Glutamatergic neuron (in vitro differentiated cells): ENCODE measurements at places on chromosomes 2 and 18. TPM values are rescaled to one million over a fixed set of nuclear protein-coding genes. Genes with fewer than 3 reads are reported as not detected.
A peak's percentile ranks its signal among the peaks of the same experiment; 100 is the strongest.

- H3K36me3 ChIP-seq = peaks cover 9% of the 10 kb centered on the region
- peak overlapping the region; percentile 1 for H3K27ac ChIP-seq
- H3K4me1 ChIP-seq = peaks cover 35% of the 10 kb centered on the region
- no peak for DNase-seq
- no peak overlapping the region for H3K4me3 ChIP-seq
These were observed 340.3 kb downstream of the CYRIA start for GRCh38 chr2:16325016-16325975.

GRCh38 chr18:32937597-32937996 is 164.8 kb upstream of the KLHL14 start:
- H3K36me3 ChIP-seq = no peaks in the 10 kb centered on the region
- H3K4me3 ChIP-seq = no peak overlapping the region
- no peaks in the 10 kb centered on the region for H3K27me3 ChIP-seq
- no peak for DNase-seq

DNA sequence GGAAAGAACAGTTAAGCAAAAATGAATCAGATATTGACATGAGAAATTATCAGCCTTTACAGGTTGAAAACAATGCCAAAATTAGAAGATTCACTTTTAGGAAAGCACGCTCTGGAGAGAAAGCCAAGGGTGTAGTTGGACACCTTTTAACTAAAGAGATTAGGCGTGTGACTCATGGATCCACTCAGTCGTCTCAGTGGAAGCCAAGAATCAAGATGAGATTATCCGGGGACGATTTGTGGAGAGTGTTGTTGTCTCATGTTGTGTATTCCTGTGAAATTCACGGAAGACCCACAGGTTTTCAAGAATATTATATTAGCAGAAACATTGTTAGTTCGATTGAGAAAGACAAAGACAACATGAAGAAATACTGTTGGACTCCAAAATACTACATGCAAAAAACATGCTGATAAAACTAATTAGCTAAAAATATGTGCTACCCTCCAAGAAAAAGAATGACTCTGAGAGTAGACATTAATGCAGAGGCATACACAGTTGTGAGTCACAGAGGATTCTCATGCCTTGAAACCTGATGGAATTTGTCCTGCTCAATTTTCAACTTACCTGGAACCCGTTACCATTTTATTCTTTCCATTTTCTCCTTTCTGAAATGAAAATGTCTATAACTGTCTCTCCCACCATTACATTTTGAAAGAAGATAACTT is 192.1 kb upstream of the RND3 start:
- no peak for DNase-seq
- no peaks in the 10 kb centered on the region for H3K27me3 ChIP-seq
- H3K36me3 ChIP-seq = no peaks in the 10 kb centered on the region
- no peaks in the 10 kb centered on the region for H3K4me1 ChIP-seq
- H3K27ac ChIP-seq = no peak overlapping the region

GRCh38 chr2:190583507-190584337 is 49.2 kb upstream of the NEMP2 start:
- no peak for DNase-seq
- no peaks in the 10 kb centered on the region for H3K4me1 ChIP-seq
- no peak overlapping the region for H3K4me3 ChIP-seq
- no peak overlapping the region for H3K27ac ChIP-seq
- H3K27me3 ChIP-seq = no peaks in the 10 kb centered on the region

Gene ME2
- total RNA-seq = 41.9 TPM

- no peak overlapping the region for H3K27ac ChIP-seq
- peaks cover 3% of the 10 kb centered on the region for H3K4me1 ChIP-seq
- no peaks in the 10 kb centered on the region for H3K36me3 ChIP-seq
- no peaks in the 10 kb centered on the region for H3K27me3 ChIP-seq
These were observed 399.0 kb upstream of the ID2 start for GRCh38 chr2:8282858-8283252.

Gene TUBB8B
- not detected for total RNA-seq

- H3K4me1 ChIP-seq = peaks cover 10% of the 10 kb centered on the region
- H3K4me3 ChIP-seq = no peak overlapping the region
- DNase-seq = no peak
- H3K36me3 ChIP-seq = no peaks in the 10 kb centered on the region
- no peak overlapping the region for H3K27ac ChIP-seq
These were observed 343.9 kb upstream of the ACVR2A start for GRCh38 chr2:147500819-147501395.

- no peak overlapping the region for H3K27ac ChIP-seq
- no peak for DNase-seq
- peaks cover 2% of the 10 kb centered on the region for H3K27me3 ChIP-seq
- no peaks in the 10 kb centered on the region for H3K36me3 ChIP-seq
- no peak overlapping the region for H3K4me3 ChIP-seq
- H3K4me1 ChIP-seq = no peaks in the 10 kb centered on the region
These were observed 381.2 kb downstream of the LPIN1 start for GRCh38 chr2:12127638-12128037.

- H3K27me3 ChIP-seq = no peaks in the 10 kb centered on the region
- H3K27ac ChIP-seq = no peak overlapping the region
- no peaks in the 10 kb centered on the region for H3K4me1 ChIP-seq
- no peak overlapping the region for H3K4me3 ChIP-seq
- no peak for DNase-seq
These were observed 184.7 kb downstream of the SPP2 start for GRCh38 chr2:234235191-234235590.

GRCh38 chr2:77443076-77443475 is 79.1 kb downstream of the LRRTM4 start:
- H3K27ac ChIP-seq = no peak overlapping the region
- no peaks in the 10 kb centered on the region for H3K27me3 ChIP-seq
- no peaks in the 10 kb centered on the region for H3K36me3 ChIP-seq
- H3K4me1 ChIP-seq = no peaks in the 10 kb centered on the region
- DNase-seq = no peak

Gene LYG2
- not detected for total RNA-seq

Gene CXCR1
- not detected for total RNA-seq

GRCh38 chr2:179939259-179939658 is 67.8 kb downstream of the CWC22 start:
- DNase-seq = no peak
- H3K4me1 ChIP-seq = peaks cover 4% of the 10 kb centered on the region
- H3K4me3 ChIP-seq = no peak overlapping the region
- peaks cover 3% of the 10 kb centered on the region for H3K27me3 ChIP-seq
- H3K36me3 ChIP-seq = no peaks in the 10 kb centered on the region
- no peak overlapping the region for H3K27ac ChIP-seq

- no peak for DNase-seq
- H3K4me3 ChIP-seq = no peak overlapping the region
- peaks cover 3% of the 10 kb centered on the region for H3K27me3 ChIP-seq
- H3K4me1 ChIP-seq = peaks cover 44% of the 10 kb centered on the region
- no peak overlapping the region for H3K27ac ChIP-seq
- H3K36me3 ChIP-seq = no peaks in the 10 kb centered on the region
These were observed 252.5 kb upstream of the SIX2 start for GRCh38 chr2:45261746-45262145.

Gene CXXC1
- total RNA-seq = 66.3 TPM

Gene QPCT
- 7.4 TPM for total RNA-seq

- peaks cover 8% of the 10 kb centered on the region for H3K36me3 ChIP-seq
- H3K27me3 ChIP-seq = peaks cover 7% of the 10 kb centered on the region
- H3K4me3 ChIP-seq = no peak overlapping the region
These were observed 35.0 kb downstream of the RHOB start for GRCh38 chr2:20481798-20482405.

- no peaks in the 10 kb centered on the region for H3K36me3 ChIP-seq
- no peak overlapping the region for H3K4me3 ChIP-seq
- no peaks in the 10 kb centered on the region for H3K27me3 ChIP-seq
- DNase-seq = no peak
- H3K4me1 ChIP-seq = peaks cover 14% of the 10 kb centered on the region
- H3K27ac ChIP-seq = no peak overlapping the region
These were observed 320.4 kb downstream of the DLGAP1 start for GRCh38 chr18:4134700-4135099.

Gene CHRNG
- 3.5 TPM for total RNA-seq

- H3K36me3 ChIP-seq = no peaks in the 10 kb centered on the region
- no peak for DNase-seq
- H3K27ac ChIP-seq = no peak overlapping the region
- no peaks in the 10 kb centered on the region for H3K4me1 ChIP-seq
These were observed 118.7 kb downstream of the EPB41L3 start for GRCh38 chr18:5424903-5425664.

DNA sequence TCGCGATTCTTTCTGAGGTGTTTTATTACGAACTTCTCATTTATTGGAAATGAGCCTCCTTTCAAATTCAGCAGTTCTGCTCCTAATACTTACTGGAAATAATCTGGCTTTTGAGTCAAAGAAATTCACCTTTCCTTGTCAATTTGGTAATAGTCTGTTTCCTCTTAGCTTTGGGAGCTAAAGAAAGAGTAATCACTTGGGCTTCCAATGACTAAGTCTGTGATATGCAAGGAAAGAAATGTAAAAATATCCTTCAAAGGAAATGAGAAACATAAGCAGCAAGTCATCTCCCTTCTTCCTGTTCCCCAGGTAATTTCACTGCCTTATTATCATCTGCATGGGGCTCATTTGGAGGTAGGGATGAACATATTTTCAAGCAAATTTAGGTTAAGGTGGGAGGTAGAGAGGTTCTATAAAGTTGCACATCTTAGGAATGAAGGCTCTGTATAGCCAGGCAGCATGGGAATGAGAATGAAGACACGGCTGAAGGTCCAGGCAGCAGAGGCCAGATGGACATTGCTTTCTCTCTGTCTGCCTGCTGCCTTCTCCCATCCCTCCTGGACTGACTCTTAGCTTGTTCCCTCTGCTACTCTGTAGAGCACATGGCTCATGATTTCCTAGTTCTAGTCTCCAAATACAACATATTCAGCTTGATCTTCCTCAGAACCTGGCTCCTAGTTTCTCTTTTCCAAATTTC is 1.0 kb downstream of the SPP2 start:
- no peak overlapping the region for H3K4me3 ChIP-seq
- no peak overlapping the region for H3K27ac ChIP-seq
- peaks cover 2% of the 10 kb centered on the region for H3K4me1 ChIP-seq
- H3K27me3 ChIP-seq = peaks cover 2% of the 10 kb centered on the region
- DNase-seq = no peak

GRCh38 chr2:203983064-203983715 is 46.6 kb downstream of the ICOS start:
- no peak overlapping the region for H3K27ac ChIP-seq
- H3K4me1 ChIP-seq = no peaks in the 10 kb centered on the region
- H3K36me3 ChIP-seq = no peaks in the 10 kb centered on the region

- peaks cover 1% of the 10 kb centered on the region for H3K27me3 ChIP-seq
- no peak for DNase-seq
- H3K27ac ChIP-seq = no peak overlapping the region
- H3K4me3 ChIP-seq = no peak overlapping the region
- no peaks in the 10 kb centered on the region for H3K4me1 ChIP-seq
These were observed 27.8 kb upstream of the SLC9A2 start for GRCh38 chr2:102591491-102592045.

Gene GAL3ST2
- total RNA-seq = 0.42 TPM

Gene DES
- 1.3 TPM for total RNA-seq

DNA sequence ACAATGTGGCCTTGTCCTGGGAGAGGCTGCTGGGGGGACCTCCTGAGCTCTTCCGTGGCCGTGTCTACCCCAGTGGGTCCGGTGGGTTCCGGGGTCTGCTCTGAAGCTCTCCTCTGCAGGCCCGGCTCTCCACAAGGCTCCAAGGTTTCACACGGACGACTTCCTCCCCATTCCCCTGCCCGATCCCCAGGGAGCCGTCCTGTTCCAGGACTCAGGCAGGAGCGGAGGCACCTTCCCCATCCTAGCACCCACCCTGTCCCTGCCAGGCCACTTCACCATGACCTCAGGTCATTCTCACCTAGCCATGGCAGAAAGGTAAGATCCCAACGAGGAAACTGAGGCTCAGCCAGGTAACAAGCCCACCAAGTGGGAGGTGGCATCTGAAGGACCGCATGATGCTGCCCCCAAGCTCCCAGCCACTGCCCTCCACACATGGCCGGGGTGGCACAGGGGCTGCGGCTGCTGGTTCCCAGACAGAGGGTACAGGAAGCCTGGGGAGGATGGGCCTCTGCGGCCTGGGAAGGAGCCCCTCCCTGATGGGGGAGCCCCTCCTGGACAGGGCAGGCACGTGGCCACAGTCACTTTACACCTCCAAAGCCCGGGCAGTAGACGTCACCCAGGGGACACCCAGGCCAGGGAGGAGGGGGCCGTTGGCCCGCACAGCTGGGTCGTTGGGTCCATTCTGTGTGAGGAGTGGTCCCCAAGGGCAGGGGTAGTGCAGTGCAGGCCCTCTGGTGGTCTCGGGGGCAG is 274.0 kb downstream of the NDUFA10 start:
- peaks cover 11% of the 10 kb centered on the region for H3K4me1 ChIP-seq
- no peak overlapping the region for H3K4me3 ChIP-seq
- H3K36me3 ChIP-seq = no peaks in the 10 kb centered on the region
- no peak for DNase-seq
- H3K27me3 ChIP-seq = no peaks in the 10 kb centered on the region

Gene RFTN2
- total RNA-seq = 2.5 TPM

DNA sequence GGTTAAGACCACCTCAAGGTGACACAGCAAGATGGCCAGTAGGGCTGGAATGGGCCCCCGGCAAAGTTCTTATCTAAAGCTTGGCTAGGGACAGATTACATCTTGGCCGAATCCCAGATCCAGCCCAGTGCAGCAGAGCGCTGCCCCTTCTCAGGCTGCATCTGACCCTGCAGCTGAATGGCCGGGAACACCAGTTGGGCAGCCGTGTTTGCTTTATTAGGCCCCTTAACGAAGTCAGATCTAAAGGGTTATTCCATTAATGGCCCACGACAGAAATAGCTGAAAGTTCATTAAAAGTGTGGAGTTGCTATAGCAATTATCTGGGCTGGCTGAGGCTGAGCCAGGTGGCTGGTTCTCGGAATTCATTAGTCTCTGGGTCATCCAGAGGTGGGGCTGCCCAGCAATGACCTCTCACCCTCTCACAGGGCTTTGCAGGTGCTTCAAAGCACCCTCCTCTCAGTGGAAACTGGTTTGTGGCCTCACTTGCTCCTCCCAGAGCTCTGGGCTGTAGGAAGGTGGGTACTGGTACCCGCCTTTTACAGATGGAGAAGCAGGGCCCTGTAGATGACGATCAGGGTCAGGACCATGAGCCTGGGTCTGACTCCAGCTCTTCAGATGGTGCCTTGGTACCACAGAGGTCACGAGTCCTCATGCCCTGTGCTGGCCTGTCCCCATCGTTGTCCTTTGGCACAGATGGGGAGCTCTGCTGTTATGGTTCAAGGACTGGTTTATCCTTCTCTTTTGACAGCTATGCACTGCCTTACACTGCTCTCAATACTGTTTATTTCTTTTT is 68.8 kb downstream of the EMX1 start:
- H3K4me1 ChIP-seq = no peaks in the 10 kb centered on the region
- no peak for DNase-seq
- H3K27ac ChIP-seq = no peak overlapping the region
- H3K36me3 ChIP-seq = no peaks in the 10 kb centered on the region
- H3K4me3 ChIP-seq = no peak overlapping the region
